ENCODE measurements at places on chromosomes 1 and 21.

- no peak for DNase-seq
Measured at GRCh38 chr1:86175756-86176155, 19.2 kb upstream of the COL24A1 start.

DNA sequence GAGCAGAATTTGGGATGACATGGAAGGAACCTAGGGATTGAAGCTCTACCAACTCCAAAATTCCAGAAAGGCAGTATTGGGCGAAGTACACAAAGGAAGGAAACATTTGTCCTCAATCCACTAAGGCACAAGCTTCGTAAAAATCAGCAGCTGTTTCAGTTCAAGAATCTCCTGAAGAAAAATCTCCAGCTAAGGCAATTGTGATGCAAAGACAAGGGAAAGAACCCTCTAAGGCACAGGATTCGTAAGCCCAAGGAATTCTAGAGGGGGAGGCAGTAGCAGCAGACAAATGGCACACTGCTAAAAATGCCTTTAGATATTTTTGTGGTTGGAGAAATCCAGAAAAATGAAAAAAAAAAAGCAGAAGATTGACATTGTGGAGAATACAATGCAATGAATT, 64.5 kb upstream of the PLPPR5 start:
- DNase-seq, result no peak

- no peak for DNase-seq
Measured at GRCh38 chr1:11462224-11462923, 16.6 kb upstream of the DISP3 start.

GRCh38 chr1:112057736-112058135, 68.3 kb upstream of the KCND3 start:
- DNase-seq, result no peak

GRCh38 chr1:152543820-152544219, 22.8 kb downstream of the LCE3E start:
- DNase-seq, result no peak

DNA sequence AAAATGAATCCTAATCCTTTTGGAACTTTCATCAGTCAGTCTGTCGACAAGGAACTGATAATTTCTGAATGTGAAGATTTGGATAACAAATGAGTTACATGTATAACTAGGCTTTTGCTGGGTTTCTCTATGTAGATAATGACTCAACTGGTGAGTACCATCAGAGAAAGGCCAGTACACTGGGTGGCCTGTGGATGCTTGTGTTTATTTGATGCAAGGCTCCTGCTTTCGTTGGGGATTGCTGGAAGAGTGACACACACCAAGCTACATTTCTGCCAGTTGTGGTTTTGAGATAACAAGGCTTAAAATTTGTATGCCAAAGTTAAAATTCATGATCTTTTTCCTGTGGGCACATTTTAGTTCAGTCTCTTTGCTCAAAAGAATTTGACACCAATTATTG, 115.7 kb upstream of the UBE2U start:
- DNase-seq, result no peak

All from stimulated activated effector memory CD8-positive, alpha-beta T cell treated with anti-CD3 and anti-CD28 coated beads, Interleukin-12 subunit alpha, Interleukin-12 subunit beta, amount 100 ng/mL, for 72 hours (primary cell).